NCI-H1417 (cell line): ENCODE measurements at places on chromosomes 6 and 20.

GRCh38 chr6:75489025-75489424 is 4.6 kb downstream of the FILIP1 start:
- DNase-seq = no peak

DNA sequence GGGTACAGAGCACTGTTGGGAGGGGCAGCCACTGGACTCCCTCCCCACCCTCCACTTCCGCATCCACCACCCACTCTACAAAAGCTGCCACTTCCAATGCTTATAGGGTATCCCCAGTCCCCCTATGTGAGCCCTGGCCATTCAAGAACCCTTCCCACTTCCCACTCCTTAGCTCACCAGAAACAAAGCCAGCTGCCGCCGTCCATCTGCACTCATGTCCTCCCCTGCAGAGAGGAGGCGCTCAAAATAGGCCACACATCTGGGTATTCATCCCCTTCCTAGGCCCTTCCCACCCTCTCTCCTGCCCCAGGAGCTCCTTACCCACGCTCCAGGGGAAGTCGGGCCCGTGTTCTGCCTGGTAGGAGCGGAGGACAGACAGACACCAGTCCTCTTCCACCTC is 6.5 kb upstream of the LY6G5C start:
- no peak for DNase-seq

DNA sequence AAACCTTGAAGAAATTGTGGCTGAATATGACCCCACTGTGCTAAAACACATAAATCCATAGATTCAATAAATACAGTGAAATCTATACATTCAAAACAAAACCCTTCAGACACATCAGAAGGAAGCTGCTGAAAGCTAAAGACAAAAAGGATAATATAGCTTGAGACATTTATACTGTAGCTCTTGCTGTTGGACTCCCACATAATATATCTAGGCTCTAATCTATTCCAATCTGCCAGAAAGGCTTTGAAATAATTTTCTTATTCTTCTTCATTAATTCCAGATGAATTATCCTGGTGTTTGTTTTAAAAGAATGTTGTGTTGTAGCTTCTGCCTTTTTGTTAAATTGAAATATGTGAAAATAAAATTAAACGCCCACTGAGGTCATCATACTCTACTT is 454.0 kb downstream of the EYS start:
- DNase-seq = no peak

- no peak for DNase-seq
Observed at GRCh38 chr6:23245572-23245971, 676.2 kb downstream of the HDGFL1 start.

GRCh38 chr6:36858407-36858981 is 16.1 kb downstream of the PPIL1 start:
- DNase-seq = no peak

- peak; percentile 31 for DNase-seq
Observed at GRCh38 chr6:155495011-155495768, 39.6 kb upstream of the NOX3 start.

- no peak for DNase-seq
Observed at GRCh38 chr20:20000211-20000968, 16.8 kb upstream of the NAA20 start.

DNA sequence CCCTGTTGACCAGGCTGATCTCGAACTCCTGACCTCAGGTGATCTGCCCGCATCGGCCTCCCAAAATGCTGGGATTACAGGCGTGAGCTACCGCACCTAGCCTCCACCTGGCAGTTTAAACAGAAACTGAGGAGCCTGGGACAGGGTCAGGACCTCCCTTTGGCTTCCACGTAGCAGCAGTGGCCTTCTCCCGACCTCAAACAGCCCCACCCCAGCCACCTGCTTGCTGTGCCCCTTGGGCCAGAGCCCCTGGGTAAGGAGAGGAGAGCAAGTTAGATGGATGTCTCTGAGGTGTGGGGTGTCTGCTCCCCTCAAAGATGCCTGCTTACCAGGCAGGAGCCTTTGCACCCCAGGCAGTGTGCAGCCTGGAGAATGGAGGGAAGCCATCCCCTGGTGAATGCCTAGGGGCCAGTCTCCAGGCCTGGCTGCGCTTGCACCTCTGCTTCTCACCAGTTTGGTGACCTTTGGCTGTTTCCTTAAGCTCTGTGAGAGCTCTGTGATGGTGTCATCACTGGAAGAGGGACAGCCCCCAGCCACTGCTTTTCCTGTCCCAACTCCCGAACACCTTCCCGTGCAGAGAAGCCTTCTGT is 42.1 kb upstream of the MDFI start:
- no peak for DNase-seq

DNA sequence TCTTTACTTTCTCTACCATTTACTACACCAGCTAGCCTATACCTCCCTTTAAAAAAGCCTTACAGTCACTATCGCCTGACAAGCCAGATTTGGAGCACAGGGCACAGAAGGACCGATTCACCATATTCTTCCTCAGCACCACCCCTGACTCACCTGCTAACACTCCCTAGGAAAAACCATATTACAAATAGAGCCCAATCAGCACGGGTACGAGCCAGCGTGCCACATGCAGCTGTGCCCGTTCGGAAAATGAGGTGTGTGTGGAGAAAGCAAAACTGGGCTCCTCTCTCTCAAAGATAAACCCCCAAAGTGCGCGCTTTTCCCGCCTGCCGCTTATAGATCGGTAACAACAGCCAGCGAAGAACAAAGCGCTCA is 1.2 kb downstream of the SYNCRIP start:
- DNase-seq = no peak

- DNase-seq = no peak
Observed at GRCh38 chr20:63121749-63122405, 94.1 kb downstream of the YTHDF1 start.

DNA sequence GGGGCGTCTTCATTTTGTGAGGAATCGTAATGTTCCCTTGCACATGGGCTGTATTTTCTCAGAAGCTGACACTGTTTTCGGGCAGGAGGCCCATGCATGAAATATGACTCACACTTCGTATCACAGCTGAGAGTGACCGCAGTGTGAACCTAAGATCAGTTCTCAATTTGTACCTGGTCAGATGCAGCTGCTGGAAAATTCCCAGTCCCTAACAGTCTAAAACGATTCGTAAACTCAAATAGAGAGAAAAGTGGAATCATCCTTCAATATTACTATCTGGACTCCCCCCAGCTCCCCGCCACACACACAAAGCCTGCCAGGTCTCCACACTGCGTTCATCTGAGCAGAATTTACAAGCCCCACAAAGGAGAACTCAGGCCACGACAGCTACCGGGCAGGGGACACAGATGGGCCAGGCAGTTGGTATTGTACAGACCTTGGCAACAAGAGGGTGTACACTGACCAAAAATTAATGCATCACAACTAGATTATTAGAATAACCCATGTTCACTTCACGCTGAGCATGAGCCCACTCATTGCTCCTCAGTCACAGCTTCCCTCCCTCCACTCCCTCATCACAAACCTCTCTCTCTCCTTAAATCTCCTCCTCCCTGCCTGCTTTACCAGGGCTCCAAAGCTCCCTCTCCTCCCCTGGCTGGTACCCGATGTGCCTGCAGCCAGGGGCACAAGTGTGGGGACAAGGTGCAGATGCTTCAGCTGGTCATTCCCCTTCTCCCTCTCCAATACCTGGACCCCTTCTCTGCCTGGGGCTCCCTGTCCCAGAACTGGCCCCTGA is 488.4 kb downstream of the PREX1 start:
- DNase-seq = no peak

GRCh38 chr6:56329271-56330050 is 82.1 kb upstream of the COL21A1 start:
- no peak for DNase-seq

- DNase-seq = no peak
Observed at GRCh38 chr6:130447374-130447773, 81.6 kb downstream of the TMEM200A start.

DNA sequence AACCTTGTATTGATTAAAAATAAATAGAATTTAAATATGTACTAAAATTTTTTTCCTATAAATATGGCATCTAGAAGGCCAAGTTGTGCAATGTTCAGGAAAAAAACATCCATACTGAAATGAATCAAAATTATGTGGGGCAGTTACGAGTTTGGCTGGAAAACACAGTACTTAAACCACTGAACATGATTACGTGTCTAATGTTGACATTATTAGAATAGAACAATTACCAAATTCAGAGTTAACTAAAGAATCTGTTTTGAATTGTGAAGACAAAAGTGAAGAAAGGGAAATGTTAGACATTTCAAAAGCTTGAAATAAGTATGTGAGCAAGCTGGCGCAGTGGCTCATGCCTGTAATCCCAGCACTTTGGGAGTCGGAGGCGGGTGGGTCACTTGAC is 57.2 kb downstream of the KLHL31 start:
- no peak for DNase-seq

DNA sequence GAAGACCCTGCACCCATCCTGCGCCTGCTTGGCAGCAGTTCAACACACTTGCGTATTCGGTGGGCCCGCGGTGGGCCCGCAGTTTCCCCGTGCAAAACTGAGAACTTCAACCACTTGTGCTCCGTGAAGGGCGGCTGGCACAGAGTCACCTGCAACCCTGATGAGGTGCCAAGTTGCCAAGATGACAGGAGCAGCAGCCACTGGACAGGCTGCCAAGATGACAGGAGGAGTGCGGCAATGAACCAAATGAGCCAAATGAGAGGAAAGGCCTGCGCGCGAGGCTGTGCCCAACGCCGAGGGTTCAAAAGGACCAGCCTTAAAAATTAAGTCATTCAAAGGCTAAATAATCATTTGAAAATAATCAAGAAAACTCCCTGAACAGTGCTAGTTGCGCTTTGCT is 20.1 kb downstream of the DIDO1 start:
- DNase-seq = no peak

- DNase-seq = no peak
Observed at GRCh38 chr6:163001330-163001729, 273.6 kb downstream of the PACRG start.

DNA sequence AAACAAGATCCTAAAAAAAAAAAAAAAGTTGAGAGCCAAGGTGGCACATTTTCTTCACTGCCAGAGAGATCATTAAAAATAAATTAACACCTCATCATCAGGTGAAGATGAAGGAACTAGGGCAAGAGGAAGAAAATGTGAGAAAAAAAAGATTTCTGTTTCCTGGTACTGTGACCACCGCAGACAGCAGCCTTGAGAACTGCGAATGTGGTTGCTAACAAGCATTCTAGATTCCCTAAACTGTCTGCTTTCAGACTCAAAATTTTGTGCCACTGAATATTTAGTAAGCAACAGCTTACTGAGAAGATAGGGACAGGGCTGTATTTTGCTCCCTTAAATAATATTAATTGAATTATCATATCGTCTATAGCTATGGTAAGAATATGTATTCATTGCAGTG is 24.1 kb upstream of the MBOAT1 start:
- DNase-seq = no peak

GRCh38 chr6:144083172-144083571 is 12.2 kb downstream of the SF3B5 start:
- no peak for DNase-seq

DNA sequence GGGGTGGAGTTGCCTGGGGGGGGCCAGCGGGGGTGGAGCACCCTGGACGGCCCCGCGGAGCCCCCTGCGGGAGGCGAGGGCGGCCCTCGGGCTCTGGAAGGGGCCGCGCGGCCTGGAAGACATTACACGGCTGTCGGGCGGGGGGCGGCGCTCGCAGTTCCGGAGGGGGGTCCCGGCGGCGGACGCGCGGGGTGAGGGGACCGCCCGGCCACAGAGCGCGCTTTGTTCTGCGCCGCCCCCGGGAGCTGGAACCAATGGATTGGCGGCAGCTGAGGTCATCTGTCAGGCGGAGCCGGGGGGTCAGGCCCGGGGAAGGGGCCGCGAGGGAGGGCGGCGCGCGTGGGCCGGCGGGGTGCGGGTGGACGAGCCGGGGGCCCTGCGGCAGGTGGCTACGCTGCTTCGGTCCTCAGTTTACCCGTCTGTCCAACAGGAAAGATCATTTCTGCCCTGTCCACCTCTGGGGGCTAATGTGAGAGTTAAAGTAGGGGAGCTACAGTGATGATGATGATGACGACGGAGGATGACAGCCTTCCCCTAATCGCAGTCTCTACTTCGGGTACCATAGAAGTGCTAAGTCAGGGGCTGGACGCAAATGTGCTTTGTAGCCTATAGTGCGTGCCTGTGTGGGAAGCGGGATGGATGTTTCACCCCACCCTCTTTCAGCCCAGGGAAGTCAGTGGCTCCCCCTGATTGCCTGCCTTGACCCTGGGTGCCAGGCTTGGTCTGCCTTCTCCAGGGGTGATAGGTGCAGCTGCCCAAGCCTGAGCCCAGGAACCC is 10.4 kb downstream of the SRXN1 start:
- DNase-seq = peak; percentile 31

DNA sequence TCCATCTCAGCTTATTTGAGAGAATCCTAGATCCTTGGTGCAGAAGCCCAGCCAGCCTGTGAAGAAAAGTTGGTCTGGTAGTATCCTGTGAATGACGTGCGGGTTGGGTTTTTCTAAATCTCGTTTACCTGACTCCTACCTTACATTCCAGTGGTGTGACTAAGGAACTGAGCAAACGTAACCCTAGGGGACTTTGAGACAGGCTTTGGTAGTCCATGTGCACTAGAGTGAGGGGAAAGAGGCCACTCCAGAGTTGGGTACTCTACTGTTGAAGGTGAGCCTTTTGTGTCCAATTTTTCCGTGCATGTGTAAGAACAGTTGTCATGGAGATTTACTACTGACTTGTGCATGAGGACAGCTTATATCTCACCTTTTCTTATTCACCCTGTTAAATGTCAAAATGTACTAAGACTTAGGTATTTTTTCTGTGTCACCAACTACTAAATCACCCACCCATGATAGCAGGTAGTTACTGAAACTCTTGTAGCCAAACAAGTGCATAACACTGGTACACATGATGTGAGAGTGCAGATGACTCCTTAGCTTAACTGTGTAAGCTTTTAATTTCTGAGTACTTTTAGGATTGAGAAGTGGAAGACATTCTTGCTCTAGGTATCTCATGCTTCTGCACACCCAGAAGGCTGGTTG is 26.3 kb upstream of the PLCG1 start:
- DNase-seq = no peak

DNA sequence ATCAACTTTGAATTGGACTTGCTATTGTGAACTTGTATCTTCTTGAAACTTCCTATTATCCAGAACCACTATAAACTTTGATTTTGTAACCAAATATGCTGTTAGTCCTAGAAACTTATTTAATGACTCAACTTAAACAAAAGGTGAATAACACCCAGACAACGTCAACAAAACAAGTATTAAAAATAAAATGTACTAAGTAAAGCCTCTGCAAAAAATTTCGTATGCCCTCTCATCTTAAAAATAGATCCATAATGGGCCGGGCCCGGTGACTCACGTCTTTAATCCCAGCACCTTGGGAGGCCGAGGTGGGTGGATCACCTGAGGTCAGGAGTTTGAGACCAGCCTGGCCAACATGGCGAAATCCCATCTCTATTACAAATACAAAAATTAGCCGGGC is 401.7 kb downstream of the ESR1 start:
- no peak for DNase-seq
